ENCODE measurements at places on chromosomes 3 and 15.

- no peak for DNase-seq
Observed at GRCh38 chr15:92394309-92395097, 822 bp downstream of the ST8SIA2 start.

DNA sequence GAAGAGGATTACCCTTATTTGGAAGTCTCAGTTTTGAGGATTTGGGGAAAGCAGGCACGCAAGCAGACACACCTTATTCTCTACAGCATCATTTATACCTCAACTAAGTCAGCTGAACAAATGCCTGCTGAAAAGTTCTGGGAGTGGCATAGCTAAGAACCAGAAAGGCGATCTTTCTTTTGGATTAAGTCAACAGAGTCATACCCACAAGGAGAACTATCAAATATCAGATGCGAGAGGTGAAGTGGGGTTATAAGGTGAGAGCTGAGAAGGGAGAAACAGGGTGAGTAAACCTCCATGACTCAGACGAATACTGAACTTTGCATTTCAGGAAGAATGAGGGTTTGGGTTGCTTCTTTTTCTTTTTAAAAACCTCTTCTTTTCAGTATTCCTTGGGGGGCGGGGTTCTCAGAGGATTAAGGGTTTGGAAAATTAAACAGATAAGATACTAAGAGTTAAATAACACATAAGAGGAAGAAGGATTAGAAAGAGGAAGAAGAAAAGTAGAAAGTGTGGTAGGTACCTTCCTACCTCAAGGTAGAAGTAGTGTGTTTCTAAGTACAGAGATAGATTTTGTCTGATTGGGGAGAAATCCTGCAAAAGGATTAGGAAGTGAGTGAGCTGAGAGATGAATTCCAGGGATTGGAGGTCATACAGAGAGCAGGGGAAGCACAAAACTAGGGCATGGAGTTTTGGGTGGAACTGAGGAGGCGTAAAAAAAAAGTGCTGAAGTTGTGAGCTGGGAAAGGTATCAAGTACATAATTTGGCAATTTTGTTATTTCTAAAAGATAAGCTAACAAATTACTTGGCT is 41.3 kb upstream of the ICE2 start:
- no peak for DNase-seq

DNA sequence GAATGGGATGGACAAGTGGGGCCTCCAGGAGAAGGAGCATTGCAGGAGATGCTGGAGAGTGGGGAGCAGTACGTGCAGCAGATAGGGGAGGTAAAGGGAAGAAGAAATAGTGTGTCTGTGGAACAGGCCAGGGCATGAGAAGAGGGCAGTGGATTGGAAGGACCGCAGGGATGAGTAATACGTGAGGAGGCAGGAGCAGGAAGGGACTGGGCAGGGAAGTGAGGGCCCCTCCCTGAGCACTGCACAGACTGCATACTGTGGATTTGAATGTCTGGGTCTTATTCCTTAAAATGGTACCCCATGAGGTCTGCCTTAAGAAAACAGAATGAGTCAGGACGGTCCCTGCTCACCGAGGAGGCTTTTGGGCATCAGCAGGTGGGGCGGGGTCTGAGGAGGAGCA is 210.0 kb upstream of the NDN start:
- no peak for DNase-seq

DNA sequence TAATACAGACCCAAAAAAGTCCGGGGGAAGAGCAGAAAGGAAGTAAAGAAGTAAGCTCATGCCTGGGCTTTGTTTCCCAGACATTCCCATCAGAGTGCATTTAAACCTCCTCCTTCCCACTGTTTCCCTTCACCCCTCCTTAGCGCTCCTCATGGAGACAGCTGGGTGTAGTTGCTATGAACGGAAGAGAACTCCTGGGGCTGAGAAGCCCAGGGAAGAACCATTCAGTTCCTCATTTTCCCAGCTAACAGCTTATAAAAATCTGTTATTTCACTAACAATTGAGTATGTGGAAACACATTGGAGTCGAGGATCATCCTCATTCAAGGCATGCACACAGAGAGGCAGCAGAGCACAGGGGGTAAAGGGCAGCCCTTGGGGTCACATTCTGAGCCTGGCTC is 299.3 kb downstream of the SHQ1 start:
- DNase-seq, result no peak

- no peak for DNase-seq
Observed at GRCh38 chr3:54743755-54744154, 184.1 kb downstream of the LRTM1 start.

- DNase-seq, result no peak
Observed at GRCh38 chr3:66620296-66620695, 119.5 kb upstream of the LRIG1 start.

GRCh38 chr3:104519068-104519467 is 847.6 kb upstream of the ALCAM start:
- no peak for DNase-seq

Data from NCI-H446 (cell line).